ENCODE measurements at places on chromosomes 6 and 20.

GRCh38 chr20:37095108-37095598, 644 bp downstream of the RBL1 start:
- DNase-seq = peak; percentile 58

GRCh38 chr6:34630040-34630439, 66.5 kb downstream of the ILRUN start:
- DNase-seq = no peak

DNA sequence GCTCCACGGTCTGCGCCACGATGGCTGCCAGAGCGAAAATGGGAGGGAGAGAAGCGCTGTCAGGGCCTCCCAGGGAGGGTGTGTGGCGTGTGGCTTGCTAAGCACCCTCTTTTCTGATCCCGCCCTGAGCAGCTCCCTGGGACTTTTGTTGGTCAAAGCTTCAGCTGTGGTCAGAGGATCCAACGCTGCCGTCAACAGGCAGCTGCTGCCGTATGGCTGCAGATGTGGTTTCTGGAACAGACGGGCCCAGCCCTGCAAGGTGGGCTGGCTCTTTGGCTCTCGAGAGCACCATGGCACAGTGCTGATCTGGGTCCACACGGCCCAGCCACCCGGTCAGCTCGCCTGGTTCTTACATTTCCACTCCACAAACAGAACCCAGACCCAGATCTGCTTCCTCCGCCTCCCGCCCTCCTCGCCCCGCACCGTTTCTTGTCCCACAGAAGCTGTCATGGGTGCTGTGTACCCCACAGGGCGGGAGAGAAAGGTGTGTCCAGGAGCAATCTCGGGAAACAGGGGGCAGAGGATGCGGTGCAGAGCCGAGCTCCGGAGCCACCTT, 86.0 kb upstream of the BHLHE23 start:
- DNase-seq = no peak

GRCh38 chr6:13013681-13014503, 297.3 kb downstream of the PHACTR1 start:
- DNase-seq = no peak

- DNase-seq = no peak
These were observed 36.6 kb upstream of the HIVEP1 start for GRCh38 chr6:11975353-11975977.

DNA sequence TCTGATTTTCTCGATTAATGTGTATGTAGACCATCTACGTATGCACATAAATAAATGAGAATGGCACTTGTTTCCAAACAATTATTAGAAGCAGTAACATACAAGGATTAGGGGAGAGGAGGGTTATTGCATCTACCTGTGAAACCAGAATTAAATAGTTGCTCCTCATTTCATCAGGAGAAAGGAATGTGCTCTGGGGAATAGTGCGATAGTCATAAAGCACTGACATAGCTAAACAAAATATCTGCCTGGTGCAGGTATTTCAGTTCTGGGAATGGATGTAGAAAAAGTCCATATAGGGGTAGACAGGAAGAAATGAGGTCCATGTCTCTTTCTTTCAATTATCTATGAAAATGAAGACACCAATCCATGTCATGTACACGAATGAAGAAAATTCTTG, 1.6 kb upstream of the ID4 start:
- DNase-seq = no peak

GRCh38 chr6:56311533-56312448, 64.4 kb upstream of the COL21A1 start:
- no peak for DNase-seq

DNA sequence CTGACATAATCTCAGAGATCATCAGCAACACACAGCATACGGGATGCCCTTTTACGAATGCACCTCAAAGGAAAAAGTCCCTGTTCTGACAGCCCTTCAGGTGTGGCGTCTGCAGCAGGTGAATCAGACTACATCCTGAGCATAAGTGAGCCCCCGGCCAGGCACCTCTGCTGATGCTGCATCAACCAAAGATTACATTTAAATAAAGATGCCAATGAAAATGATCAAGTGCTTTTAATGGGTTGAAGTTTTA, 58.7 kb downstream of the INSM1 start:
- DNase-seq = no peak

GRCh38 chr20:19903168-19903811, 113.9 kb upstream of the NAA20 start:
- DNase-seq = no peak
